ENCODE measurements at places on chromosomes 4 and X. TPM values are rescaled to one million over a fixed set of nuclear protein-coding genes. Genes with fewer than 3 reads are reported as not detected.
A peak's percentile ranks its signal among the peaks of the same experiment; 100 is the strongest.

GRCh38 chr4:107034091-107034995 is 1.8 kb downstream of the DKK2 start:
- peak; percentile 17 for DNase-seq

GRCh38 chrX:115378471-115378870 is 89.0 kb downstream of the LUZP4 start:
- DNase-seq = peak; percentile 79

- DNase-seq = peak; percentile 11
Observed at GRCh38 chr4:143616771-143617170, 83.7 kb downstream of the FREM3 start.

GRCh38 chr4:96136056-96136455 is 296.2 kb downstream of the PDHA2 start:
- DNase-seq = no peak

DNA sequence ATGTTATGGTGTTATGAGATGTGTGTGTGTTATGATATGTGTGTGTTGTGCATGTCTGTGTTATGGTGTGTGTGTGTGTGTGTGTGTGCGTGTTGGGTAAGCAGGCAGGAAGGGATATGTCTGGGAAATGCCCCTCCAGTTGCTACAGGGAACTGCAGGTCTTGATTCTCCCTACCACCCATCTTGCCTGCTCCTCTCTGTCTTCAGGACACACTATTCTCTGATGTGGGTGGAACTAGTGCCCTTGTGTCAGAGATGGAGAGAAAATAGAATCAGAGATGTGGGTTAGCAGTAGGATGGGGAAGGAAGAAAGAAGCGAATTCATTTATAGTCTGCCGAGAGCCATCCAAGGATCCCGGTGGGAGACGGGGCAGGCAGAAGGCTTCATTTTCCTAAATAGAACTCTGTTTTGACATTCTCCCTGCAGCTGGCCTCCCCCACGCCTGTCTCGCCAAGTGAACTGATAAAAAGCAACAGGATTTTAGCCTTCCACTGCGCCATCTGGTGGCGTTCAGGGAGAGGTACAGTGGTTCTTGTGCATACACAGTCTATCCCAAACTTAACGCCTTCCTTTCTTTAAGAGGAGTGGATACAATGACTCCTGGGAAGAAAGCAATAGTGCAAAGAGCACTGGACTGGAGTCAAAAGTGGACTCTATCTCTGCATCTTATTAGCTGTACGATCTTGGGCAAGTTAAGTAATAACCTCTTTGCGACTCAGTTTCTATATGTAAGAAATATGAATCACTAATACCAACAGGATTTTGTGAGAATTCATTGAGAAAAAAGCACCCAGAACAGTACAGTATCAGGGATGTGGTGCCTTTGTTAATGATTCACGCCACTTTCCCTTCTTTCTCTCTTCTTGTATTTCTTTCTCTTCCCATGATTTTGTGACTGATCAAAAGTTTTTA is 14.1 kb upstream of the MGST2 start:
- DNase-seq = peak; percentile 92

DNA sequence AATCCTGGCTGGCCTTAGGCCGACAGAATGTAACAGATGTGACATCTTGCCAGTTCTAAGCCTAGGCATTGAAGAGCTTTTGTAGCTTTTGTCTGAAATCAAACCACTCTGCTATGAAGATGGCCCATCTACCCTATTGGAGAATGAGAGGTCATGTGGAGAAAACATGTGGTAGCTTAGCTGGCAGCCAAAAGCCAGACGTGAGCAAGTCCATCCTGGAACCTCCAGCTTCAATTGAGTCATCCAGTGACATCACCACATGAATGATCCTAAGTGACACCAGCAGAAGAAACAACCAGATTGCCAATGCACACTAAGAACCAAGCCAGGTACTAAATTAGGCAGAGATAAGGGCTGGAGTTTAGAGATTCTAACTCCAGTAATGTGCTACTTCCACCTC is 154.8 kb upstream of the ZFP42 start:
- DNase-seq = no peak

- no peak for DNase-seq
Observed at GRCh38 chr4:52711834-52712250, 39.4 kb downstream of the ERVMER34-1 start.

DNA sequence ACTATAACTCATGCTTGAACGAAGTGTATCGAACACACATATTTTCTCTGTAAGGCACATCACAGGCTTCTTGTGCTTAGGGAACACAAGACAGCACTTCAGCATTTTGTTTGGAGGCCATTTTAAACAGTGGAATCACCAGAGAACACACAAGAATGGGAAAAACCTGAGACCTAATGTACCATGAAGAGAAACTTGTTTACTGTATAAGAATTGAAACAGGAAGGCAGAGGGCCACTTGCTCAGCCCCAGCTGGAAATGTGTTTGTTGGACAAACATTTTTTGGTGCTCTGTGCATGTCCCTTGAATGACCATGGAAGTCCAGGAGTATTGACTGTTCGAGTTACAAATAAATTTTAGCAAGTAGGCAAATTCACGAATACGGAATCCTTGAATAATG is 47.5 kb downstream of the RAPGEF2 start:
- DNase-seq = no peak

- DNase-seq = no peak
Observed at GRCh38 chr4:4259484-4260100, 11.6 kb upstream of the TMEM128 start.

DNA sequence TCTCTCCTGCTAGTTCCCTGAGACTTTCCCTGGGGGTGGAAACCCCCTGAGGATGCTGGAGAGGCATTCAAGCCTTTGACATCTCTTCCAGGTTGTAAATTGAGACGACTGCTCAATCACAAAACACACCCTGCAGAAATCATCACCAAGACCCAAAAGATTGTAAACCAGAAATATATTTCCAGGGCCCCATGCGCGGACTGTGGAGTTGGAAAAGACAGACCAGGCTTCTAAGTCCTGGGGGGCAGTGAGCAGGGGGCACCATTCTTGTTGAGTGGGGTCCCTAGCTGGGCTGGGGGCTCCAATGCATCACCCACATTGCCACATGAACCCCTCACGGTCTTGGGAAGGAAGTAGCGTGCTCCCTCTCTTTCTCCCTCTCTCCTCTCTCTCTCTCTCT is 87.9 kb upstream of the C4orf50 start:
- DNase-seq = no peak

GRCh38 chrX:101037231-101037630 is 14.7 kb downstream of the TRMT2B start:
- DNase-seq = no peak

- DNase-seq = peak; percentile 52
Observed at GRCh38 chr4:16952462-16952871, 54.0 kb upstream of the LDB2 start.

- DNase-seq = no peak
Observed at GRCh38 chr4:88158038-88158488, 376 bp downstream of the ABCG2 start.

GRCh38 chrX:51866210-51866609 is 27.2 kb upstream of the MAGED1 start:
- DNase-seq = peak; percentile 16

DNA sequence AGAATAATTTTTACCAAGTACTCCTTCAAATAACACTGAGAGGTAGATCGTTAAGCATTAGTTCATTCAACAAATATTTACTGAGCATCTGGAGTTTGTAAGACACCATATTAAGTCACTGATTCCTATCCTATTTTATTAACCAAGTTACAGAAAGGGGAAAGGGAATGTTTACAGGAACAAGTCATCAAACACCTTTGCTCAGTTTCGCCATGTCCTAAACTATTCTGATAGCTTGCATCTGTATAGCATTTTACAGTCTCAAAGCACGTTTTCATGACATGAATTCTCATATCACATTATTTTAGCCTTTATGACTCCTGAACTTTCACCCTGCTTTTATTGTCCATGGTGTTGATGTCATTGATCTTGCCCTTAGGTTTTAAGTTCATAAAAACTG is 89.2 kb downstream of the AREG start:
- no peak for DNase-seq

- DNase-seq = peak; percentile 13
Observed at GRCh38 chr4:110550260-110550659, 72.6 kb downstream of the PITX2 start.

GRCh38 chr4:2685541-2685940 is 70.6 kb downstream of the TNIP2 start:
- DNase-seq = peak; percentile 11

DNA sequence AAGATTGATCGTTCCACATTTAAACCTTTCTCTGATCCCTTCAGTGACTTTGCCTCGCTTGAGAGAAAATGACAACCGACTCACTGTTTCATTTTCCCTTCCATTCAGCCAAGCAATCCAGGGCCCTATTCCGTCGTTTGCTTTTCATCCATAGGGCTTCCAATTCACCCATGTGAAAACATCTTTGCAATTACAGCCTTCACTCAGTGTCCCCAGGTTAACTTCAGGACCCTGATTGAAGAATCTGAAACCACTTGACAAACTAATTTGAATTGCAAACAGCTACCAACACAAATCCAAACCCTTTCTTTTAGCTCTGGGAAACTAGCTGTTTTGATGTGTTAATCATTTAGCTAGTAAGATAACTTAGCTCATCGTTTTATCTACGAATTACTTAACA is 120.2 kb upstream of the FAM9C start:
- no peak for DNase-seq

Gene CYSLTR1
- not detected for total RNA-seq

Gene SLC34A2
- total RNA-seq = not detected

Gene UGT2B17
- not detected for total RNA-seq

Gene LONRF3
- total RNA-seq = not detected

Gene CITED1
- total RNA-seq = not detected

Gene NLGN3
- total RNA-seq = 1.5 TPM

Gene RNF212
- total RNA-seq = 6.9 TPM

Gene TRIM75
- total RNA-seq = not detected

Gene CENPVL1
- total RNA-seq = 0.41 TPM

Gene TACR3
- 0.09 TPM for total RNA-seq

Gene AP1AR
- total RNA-seq = 25.8 TPM

Gene HMX1
- total RNA-seq = not detected

Data from fibroblast of the aortic adventitia (primary cell).